ENCODE measurements at places on chromosomes 12 and 14.
A peak's percentile ranks its signal among the peaks of the same experiment; 100 is the strongest.

- peak; percentile 48 for DNase-seq
These were observed 82.4 kb downstream of the IPO8 start for GRCh38 chr12:30613119-30613830.

DNA sequence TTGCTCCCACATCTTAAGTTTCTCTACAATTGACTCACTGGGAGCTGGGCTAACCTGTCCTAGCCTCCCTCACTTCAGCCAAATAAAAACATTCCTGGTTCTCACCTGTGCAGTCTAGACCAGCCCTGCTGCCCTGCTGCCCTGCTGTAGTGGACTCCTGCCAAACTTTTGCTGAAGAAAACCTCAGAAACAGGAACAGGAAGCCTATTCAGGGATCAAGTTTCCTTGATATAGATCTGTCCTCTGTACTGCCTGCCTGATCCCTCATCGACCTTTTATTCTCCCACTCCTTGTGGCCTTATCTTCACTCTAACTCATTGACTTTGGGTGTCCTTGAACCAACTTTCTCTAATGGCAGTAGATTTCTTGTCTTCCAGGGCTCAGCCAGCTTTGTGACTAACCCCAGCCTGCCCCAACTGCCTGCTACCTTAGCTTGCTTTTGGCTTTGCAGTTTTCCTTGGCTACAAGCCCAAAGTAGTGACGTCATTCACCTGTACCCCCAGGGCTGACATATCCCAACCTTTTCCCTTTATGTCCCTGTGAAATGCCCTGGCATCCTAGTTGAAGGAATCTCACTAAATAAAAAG is 234.8 kb downstream of the DUSP6 start:
- DNase-seq: peak; percentile 13

GRCh38 chr12:67593041-67593440 is 55.5 kb upstream of the DYRK2 start:
- DNase-seq: peak; percentile 27

GRCh38 chr14:21191809-21192446 is 36.1 kb upstream of the OR5AU1 start:
- peak; percentile 44 for DNase-seq

DNA sequence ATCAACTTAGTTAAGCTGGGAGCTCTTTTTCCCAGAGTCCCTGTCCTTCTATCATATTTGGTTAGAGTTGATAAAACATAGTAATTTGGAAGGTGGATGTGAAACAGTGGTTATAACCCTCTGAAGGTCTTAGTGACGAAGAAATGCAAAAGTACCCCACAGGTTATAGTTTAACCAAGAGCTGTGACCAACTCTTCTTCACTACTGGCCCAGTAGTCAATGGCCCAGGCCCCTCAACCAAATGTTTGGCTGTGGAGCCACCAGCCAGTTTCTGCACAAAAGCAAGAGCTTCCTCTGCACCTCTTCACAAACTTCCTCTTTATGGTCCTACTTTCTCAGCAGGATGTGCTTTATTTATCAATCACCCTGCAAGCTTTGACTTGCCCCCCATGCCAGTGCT is 132.6 kb downstream of the BMP4 start:
- no peak for DNase-seq

DNA sequence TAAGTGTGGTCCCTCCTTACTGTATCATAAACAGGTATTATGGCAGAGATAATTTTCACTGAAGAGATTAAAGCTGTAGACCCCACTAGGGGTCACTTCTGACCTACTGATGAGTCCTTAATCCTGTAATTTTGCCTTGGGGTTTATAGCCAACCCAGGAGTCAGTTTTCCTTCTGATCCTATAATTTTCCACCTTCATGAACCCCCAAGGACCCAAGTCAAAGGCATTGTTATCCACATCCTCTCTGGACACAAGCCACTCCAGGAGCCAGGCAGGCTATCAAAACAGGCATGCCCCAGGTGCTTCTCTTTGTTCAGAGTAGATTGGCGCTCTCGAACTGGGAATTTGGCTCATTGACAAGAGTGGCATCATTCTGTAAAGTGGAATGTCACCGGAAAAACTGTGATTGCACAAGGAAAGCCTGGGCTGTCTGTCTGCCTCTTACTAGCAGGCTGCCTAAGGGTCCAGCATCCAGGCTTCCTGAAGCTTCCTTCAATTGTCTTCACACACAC is 1523.2 kb upstream of the FLRT2 start:
- peak; percentile 12 for DNase-seq

GRCh38 chr14:53501361-53502211 is 348.5 kb upstream of the DDHD1 start:
- DNase-seq: peak; percentile 31

DNA sequence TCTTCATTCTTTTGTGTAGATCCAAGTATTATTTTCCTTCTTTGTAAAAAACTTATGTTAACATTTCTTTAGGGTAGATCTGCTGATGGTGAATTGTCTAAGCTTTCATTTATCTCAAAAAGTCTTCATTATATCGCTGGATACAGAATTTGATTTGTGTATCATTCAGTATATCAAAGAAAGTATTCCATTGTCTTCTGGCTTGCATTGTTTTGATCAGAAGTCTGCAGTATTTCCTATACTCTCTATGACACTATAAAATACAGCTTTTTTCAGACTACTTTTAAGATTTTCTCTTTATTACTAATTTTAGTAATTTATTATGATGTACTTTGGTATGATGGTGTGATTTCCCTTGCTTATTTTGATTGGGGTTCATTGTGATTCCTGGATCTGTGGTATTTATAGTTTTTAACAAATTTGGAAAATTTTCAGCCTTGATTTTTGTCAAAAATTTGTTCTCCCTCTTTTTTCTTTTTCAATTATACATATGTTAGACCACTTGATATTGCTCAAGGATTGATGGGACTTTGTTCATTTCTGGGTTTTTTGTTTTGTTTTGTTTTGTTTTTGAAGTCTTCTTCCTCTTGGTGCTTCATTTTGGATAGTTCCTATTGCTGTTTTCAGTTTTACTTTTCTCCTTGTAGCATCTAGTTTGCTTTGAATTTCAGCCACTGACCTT is 176.5 kb downstream of the ZFP36L1 start:
- no peak for DNase-seq

DNA sequence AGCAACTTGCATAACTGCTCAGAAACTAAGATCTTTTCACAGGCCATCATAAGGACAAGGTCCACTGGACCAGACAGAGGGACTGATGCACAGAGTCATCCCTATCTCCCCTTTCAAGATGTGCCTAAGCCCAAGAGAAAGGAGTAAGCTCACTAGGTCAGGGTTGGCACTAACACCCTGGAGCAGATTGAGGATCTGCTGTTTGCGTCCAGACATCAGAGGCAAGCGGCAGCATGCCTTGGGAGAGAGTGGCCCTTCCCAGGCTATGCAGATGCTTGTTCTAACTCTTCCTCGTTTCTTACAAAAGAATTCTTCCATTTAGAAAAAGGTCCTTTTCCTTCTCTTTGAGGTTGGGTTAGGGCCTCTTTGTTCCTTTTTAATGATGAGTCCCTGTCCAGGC is 187.2 kb downstream of the KCNA5 start:
- DNase-seq: no peak

GRCh38 chr14:77148510-77149231 is 7.1 kb upstream of the ZDHHC22 start:
- no peak for DNase-seq

DNA sequence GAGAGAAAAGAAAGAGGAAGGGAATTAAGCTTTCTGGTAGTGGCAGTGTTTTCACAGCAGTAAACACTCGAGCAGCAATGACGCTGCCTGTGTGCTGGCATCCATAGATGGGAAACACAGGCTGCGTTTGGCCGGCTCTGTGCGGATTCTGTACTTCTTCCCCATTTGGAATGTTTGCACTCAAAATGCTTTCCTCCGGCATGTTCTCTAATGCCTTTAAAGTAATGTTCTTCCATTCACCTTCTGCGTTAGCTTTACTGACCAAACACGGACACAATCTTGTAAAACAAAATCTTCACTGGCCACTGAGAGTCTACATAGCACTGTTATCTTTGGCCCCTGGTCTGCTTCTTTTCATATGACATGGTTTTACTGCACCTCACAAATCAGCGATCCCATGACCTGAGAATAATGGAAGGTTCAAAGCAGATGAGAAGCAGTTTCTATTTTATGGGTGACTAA is 31.4 kb downstream of the DCP1B start:
- peak; percentile 62 for DNase-seq

DNA sequence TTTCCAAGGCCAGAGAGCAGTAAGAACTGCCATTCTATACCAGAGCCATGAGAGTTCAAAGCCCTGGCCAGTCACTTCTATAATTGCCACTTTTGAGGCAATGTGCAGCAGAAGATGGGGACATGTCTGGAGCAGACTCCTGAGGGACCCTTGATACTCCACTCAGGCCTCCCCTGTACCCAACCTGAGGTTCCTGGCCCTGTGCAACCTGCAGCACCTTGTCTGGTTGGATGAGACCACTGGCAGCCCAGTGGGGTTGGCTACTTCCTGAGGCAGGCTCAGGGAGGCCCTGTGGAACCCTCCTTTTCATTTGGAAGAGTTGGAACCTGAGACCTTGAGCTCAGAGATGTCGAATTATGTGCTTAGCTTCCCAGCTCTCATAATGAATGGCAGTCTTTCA is 54.4 kb downstream of the GALNT16 start:
- DNase-seq: no peak

GRCh38 chr12:121942145-121942718 is 23.8 kb downstream of the CFAP251 start:
- DNase-seq: peak; percentile 47

DNA sequence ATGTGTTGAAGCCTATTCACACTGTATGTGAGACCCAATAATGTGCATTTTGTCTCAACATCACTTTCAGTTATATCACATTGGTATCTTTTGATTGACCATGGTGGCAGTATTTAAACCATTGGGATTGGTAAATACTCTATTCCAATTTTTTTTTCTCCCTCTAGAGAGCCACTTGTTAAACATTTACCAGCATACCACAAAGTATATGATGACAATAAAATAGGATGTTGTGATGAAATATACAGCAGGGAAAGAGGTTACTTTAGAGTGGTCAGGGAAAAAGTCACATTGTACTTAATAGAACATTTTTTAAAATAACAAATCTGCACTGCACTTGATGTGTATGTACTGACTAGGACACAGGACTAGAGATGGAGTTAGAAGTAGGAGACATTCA is 5.6 kb upstream of the LIN7A start:
- no peak for DNase-seq

GRCh38 chr12:129101404-129101803 is 248.1 kb downstream of the GLT1D1 start:
- no peak for DNase-seq

DNA sequence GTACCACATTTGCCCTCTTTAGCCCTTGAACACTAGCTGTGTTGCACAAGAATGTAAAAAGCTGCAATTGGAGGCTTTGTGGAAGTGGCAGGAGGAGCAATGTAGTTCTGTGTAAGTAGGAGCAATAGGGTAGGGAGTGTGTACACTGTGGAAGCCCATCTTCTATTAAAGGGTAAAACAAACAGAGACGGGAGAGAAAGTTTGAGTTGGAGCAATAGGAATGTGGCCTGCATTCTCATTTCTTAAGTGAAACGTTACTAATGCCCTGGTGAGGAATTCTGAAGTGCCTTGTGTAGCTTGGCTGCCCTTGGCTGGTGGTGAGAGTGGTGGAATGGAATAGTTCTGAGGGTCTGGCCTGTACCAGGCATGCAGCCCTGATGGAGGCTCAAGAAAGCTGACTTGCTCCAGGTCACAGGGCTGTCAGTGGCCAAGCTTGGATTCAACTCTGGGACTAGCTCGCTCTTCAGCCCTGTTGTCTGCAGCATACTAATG is 38.8 kb upstream of the ATP23 start:
- peak; percentile 80 for DNase-seq

GRCh38 chr14:92204792-92205191 is 83.0 kb downstream of the CPSF2 start:
- no peak for DNase-seq

- DNase-seq: no peak
These were observed 32.0 kb upstream of the CCDC60 start for GRCh38 chr12:119302451-119303080.

DNA sequence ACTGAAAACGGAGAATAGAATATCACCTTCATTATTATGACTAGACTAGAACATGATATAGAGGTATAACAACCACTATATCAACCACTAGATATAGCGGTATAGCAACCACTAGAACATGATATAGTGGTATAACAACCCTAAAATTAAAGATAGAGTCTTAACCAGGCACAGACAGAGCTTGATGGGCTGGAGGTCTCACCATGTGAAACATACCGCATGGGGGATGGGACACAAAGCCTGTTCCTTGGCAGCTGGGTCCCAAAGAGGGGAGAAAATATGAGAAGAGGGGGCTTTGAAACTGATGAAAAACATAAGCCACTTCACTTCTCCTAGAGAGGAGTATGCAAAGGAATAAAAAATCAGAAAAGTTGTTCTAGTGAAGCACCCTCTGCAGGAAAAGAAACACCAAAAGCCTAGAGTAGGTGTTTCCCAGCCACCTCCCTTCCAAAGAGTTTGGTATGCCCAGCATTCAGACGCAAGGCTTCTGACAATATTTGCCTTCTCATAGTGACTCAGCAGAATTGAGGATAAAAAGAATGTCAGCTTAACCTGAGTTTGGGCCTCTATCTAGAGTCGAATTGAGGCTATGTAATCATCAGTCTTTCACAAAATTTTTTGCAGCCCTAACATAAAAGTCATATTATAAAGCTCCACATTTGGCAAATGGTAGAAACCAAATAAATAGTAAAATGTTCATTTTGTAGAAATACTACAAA is 316.4 kb downstream of the NOVA1 start:
- DNase-seq: peak; percentile 80

DNA sequence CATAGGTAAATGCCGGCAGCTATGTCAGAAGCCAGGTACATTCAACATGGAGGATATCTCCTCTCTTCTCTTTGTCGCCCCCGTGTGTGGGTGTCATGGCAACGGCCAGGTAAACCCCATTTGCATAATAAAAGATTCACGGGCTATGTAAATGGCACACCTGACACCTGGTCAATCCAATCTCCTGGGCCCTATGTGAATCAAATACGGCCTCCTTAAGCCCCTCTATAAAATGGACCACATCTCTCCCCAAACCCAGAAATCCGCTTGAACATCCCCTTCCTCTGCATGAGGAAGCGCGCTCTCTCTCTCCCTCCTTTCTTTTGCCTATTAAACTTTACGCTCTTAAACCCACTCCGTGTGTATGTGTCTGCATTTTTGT is 363.7 kb downstream of the SOX5 start:
- no peak for DNase-seq

DNA sequence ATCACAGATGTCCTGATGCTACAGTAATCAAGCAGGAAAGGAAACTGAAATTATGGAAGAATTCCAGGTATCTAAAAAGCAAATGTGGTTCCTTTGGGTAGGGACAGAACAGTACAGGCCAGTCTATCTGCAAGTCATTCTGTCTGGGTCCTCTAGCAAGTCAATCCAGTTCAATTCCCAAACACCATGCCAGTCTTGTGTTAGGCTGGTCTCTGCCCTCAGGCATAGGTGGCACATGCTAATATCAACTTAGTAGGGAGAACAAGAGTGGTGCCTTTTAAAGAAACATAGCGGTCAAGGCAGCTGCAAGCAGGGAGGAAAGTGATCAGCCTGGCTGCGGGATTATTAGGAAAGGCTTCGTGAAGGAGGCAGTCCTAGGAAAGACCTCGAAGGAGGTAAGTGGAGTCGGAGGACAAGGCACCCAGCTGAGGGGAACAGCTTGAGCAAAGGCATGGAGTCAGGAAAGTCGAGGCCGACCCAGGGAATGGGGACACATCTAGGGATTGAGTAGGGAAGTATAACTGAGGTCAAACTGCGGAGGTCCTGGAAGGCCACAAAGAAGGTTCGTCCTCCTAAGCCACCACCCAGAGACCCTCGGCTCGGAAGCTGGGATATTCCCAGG is 3.8 kb upstream of the PLEKHG6 start:
- DNase-seq: no peak
